ENCODE measurements at places on chromosomes 2 and 18.

- no peak for DNase-seq
These were observed 7.9 kb upstream of the TET3 start for GRCh38 chr2:73976803-73977202.

DNA sequence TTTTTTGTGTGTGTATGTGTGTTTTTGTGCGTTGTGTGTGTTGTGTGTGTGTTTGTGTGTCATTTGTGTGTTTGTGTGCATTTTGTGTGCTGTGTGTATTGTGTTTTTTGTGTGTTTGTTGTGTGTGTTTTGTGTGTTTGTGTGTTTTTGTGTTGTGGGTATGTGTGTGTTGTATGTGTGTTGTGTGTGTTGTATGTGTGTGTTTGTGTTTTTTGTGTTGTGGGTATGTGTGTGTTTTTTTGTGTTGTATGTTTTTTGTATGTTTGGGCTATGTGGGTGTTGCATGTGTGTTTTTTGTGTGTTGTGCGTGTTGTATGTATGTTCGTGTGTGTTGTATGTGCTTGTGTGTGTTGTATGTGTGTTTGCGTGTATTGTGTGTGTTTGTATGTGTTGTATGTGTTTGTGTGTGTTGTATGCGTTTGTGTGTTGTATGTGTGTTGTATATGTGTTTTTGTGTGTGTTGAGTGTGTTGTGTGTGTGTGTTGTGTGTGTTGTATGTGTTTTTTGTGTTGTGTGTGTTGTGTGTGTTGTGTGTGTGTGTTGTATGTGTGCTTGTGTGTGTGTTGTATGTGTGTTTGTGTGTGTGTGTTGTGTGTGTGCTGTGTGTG lies 275.3 kb downstream of the HRH4 start:
- DNase-seq: no peak

DNA sequence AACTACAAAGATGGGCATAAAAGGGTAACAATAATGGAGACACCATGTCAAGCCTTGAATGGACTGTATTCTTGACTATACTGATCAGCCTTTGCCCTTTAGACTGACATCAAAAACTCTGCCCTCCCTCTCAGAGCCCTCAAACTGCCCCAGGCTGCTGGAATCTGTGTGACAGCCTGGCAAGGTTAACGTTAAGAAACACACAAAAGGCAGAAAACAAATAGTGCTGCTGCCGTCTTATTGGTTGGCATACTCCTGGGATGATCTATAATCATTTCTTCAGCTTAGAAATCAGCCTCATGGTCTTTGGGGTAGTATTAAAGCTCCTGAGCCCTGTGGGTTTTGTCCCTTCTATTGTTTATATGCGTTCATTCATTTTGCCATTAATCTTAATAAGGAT lies 338.0 kb downstream of the DCC start:
- no peak for DNase-seq

GRCh38 chr18:62814132-62814759 lies 98.9 kb downstream of the PHLPP1 start:
- DNase-seq: peak; percentile 46

GRCh38 chr2:191951376-191951775 lies 104.5 kb upstream of the CAVIN2 start:
- no peak for DNase-seq

GRCh38 chr2:10454505-10454904 lies 6.4 kb upstream of the ODC1 start:
- DNase-seq: peak; percentile 39

- DNase-seq: no peak
These were observed 117.3 kb upstream of the HNMT start for GRCh38 chr2:137846993-137847392.

DNA sequence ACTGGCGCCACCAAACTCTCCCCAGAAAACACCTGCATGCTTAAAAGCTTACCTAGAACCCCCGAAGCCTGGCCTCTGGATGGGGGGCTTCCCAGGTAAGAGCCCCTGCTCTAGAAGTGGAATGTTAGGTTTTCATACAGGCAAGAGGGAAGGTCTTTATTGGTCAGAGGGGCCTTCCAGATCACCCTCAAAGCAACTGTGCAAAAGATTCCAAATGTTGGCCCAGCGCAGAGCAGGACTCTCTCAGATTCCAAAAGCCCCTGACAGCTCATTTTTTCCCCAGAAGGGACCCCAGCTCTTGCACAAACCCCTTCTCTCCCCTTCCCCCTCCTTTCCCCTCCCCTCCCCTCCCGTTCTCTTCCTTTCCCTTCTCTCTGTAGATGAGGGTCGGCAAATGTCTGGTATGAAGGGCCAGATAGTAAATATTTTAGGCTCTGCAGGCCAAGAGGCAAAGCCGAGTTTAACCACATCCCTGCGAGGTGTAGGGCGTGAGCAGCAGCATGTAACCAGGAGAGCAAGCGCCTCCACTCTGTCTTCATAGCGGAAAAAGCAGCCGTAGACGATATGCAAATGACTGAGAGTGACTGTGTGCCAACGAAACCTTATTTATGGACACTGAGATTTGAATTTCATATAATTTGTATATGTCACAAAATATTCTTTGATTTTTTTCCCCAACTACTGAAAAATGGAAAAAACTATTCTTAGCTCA lies 116.9 kb downstream of the SMAD7 start:
- DNase-seq: peak; percentile 16

DNA sequence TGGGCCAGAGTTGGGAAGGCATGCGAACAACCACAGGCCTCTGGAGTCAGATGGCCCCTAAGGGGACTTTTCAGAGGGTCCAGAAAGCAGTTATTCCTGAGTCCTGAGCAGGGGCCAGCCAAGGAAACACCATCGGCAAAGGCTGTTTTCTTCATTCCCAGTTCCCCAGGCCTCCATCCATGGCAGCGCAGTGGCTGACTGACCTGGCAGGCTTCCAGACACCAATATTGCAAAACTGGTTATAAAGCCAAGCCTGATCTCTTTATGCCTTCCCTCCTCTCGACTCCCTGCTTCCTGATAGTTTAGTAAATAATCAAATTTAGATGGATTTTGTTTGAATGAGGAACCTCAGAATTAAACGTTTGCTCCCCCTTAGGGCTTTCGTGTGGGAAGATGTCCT lies 133.4 kb upstream of the ITGA6 start:
- DNase-seq: peak; percentile 69

GRCh38 chr18:63084219-63084618 lies 235.3 kb downstream of the BCL2 start:
- DNase-seq: no peak

DNA sequence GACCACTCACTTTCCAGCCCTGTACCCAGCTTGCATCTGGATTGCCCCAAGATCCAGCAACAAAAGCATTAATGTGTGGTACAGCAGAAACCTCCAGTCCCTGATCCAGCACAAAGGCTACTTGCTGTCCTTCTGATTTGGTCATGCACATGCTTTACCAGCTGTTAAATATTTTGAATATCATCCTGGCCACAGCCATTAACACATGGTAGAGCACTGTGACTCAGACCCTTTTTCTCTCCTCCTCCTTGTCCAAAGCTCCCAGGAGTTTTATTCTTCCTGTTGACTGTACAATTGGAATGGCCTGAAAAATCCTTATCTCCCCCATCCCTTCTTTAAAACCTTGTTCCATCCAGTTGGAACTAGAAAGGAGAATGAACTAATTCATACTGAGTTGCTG lies 419.7 kb upstream of the TNP1 start:
- peak; percentile 77 for DNase-seq

GRCh38 chr2:205232086-205232485 lies 450.2 kb upstream of the NRP2 start:
- no peak for DNase-seq

DNA sequence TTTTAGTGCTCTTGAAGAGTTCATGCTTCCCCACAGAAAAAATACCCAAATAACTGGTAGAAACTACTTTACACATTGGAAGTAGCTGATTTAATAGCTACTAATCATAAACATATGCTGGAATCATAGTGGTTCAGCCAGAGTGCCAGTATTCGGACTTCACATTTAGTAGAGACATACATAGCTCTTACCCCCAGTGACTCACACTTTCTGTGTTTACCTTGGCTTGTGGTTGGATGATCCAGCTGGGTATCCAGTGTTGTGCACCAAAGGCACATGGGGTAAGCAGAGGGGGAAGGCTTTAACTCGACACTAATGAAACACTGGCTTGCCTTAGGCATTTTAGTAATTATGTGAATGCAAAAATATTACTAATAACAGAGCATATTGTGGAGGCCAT lies 18.1 kb downstream of the ARHGAP28 start:
- peak; percentile 79 for DNase-seq

GRCh38 chr2:88059979-88060906 lies 4.7 kb upstream of the KRCC1 start:
- peak; percentile 73 for DNase-seq

GRCh38 chr2:43010438-43011157 lies 215.8 kb downstream of the ZFP36L2 start:
- DNase-seq: no peak

- no peak for DNase-seq
These were observed 26.2 kb downstream of the POU3F3 start for GRCh38 chr2:104880076-104880475.

DNA sequence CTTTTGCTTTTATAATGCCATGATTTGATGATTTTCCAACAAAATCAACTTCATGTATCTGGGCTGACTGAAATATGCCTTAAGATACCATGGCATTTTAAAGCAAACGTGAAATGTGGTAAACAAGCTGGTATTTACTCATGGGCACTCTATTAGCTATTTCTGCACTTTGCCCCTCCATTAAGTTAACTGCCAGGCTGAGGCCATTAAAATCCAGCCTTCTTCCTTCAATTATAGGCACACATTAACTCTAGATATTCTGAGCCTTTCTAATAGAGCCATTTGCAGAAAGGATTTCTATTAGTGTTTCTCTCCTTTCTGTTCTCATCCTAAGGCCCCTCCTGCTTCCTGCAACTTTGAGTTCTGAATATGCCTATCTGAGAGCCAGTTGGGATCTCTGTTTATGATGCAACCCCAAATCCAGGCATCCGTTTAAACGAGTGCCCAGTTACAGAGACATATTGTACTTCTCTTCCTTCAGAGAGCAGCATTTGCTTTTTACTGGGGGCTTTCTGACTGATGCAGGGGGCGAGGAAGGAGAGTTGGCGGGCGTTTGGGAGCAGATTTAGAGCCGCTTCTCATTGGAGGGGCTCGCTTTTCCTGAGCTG lies 1.6 kb upstream of the KCNJ3 start:
- DNase-seq: no peak

DNA sequence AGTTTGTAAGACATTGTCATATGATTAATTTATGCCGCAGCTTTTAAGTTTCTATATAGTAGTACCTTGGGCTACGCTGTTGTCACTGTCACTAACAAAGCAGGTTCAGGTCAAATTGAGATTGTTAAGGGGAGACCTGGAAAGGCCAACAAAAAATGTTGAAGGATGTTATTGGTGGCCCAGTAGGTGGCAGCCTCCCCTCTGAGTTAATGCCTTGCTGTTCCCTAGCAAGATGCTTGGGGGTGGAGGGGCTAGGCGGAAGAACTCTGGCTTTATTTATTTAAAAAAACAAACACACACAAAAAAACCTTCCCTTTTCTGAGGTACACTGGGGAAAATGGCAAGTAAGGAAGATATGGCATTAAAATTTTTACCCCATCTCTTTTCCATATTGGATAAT lies 128.3 kb upstream of the ATP5MC3 start:
- peak; percentile 58 for DNase-seq

DNA sequence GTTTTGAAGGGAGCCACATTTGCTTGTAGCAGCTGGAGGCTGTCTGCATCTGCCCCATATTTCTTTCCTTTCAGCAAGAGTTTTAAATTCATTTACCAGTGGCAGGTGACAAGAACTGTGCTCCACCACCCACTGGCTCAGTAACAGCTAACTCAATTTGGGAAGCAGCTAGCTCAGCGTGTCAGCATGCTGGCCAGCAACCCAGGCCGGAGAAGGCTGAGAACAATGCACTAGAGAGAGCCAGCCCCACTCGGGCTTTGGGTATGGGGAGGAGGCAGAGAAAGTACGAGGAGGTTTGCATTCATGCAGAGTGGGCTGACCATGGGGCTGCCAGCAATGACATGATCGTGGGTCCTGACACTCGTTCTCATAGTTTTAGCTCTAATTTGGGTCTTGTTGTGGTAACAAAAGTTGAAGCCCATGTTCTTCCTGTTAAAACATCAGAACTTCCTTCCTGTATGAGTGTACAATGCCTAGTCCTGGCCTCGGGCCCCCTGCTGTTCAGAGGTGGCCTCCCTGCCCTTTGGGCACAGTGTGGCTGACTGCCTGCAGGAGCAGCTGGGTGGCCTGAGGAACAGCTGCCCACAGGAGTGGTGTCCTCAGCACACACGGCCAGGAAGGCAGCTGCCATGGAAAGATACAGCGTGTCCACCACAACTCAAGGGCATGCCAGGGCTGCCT lies 23.0 kb downstream of the CDC42EP3 start:
- no peak for DNase-seq

- no peak for DNase-seq
These were observed 34.9 kb downstream of the BCL2L11 start for GRCh38 chr2:111155610-111156009.

- DNase-seq: no peak
These were observed 76.0 kb upstream of the SMAD7 start for GRCh38 chr18:49026501-49027373.

- no peak for DNase-seq
These were observed 15.0 kb downstream of the GLI2 start for GRCh38 chr2:120750488-120751210.

- DNase-seq: no peak
These were observed 297.9 kb downstream of the NDUFA10 start for GRCh38 chr2:239727182-239727775.

GRCh38 chr2:55309446-55309845 lies 40.4 kb upstream of the MTIF2 start:
- DNase-seq: peak; percentile 62

DNA sequence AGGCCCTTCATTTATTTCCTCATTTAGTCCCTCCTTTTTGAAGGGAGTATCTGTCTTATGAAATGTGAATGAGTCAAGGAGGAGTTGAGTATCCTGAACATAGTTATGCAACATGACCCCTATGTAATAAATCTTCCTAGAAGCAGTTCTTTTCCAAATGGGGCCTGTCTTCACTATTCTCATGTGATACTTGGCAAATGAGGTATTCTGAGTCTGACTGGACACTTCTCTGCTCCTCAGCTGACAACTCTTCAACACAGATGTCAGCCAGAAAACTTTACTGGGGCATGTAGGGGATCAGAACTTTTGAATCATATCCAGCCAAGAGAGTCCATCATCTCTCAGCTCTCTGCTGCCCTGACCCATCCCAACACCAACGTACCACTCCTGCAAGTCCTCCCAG lies 291.6 kb downstream of the ZNF385B start:
- DNase-seq: peak; percentile 64

GRCh38 chr2:134181219-134181618 lies 72.7 kb upstream of the MGAT5 start:
- no peak for DNase-seq

Data from adipocyte (in vitro differentiated cells).